ENCODE measurements at places on chromosomes 1 and 21.
A peak's percentile ranks its signal among the peaks of the same experiment; 100 is the strongest.

DNA sequence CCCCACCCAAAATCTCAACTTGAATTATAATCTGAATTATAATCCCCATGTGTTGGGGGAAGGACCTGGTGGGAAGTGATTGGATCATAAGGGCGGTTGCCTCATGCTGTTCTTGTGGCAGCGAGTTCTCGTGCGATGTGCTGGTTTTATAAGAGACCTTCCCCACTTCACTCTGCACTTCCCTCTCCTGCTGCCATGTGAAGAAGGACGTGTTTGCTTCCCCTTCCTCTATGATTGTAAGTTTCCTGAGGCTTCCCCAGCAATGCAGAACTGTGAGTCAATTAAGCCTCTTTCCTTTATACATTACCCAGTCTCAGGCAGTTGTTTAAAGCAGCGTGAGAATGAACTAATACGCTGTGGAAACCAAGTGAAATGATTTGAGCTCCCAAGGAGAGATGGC, 48.0 kb upstream of the SOD1 start:
- DNase-seq, result no peak

DNA sequence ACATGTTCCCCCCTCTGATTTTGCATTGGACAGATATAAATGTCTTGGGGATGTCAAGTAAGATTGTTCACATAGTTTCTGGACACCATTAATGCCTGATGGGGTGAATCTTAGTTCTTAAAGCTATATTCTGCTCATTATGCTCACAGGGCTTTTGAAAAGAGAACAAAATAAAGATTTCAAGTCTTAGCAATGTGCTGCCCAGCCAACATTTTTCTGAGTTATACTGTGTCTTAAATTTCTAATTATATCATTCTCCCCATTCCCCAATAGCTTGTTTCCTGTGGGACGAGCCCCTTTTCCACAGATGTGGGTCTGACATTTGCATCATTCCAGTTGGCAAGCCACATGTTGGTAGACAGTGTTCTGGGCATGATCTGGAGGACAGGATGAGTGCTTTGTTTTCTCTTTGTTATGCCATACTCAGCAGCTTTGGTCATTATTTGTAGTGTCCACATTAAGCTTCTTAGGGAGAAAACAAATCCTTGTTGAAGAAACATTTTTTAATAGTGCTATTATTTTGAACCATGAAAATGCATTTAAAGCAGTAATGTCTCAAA, 32.8 kb downstream of the MTARC1 start:
- DNase-seq, result no peak

GRCh38 chr21:41603476-41603875, 95.5 kb upstream of the TMPRSS2 start:
- no peak for DNase-seq

GRCh38 chr1:174916846-174917245, 82.9 kb upstream of the CACYBP start:
- DNase-seq, result no peak

GRCh38 chr21:37365517-37366481, 774 bp upstream of the DYRK1A start:
- DNase-seq, result no peak

DNA sequence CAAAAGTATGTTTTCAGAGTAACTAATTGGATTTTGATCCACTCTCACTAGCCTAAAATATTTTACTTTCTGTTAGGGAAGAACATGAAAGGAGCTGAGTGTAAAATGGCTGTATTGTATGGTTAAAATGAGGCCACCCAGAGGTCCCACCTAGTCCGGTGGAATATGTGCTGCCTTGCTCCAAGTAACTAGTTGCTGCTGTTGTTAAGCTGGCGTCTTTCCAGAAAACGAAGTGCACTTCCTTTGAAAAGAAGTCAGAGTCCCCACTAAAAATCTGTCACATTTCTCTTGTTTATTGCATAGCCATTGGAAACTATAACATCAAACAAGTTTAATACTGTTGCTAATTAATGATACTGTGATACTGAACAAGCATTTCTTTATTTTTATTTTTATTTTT, 3.2 kb downstream of the SLC25A33 start:
- no peak for DNase-seq

- DNase-seq, result no peak
These were observed 5.8 kb upstream of the CRABP2 start for GRCh38 chr1:156711011-156711817.

GRCh38 chr1:50251702-50252101, 143.0 kb downstream of the ELAVL4 start:
- DNase-seq, result no peak

DNA sequence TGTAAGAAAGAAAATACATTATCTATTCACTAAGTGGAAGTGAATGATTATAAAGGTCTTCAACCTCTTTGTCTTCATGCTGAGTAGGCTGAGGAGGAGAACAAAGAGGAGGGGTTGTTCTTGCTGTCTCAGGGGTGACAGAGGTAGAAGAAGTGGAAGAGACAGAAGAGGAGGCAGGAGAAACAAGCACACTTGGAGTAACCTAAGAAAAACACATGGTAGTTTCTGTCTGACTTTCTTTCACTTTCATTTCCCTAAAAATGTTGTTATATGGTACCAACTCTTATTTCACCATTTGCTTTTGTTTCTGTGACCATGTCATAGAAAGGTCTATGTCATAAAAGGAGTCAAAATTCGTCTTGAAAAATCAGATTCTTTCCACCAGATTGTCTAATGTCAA, 696.6 kb upstream of the BRINP3 start:
- no peak for DNase-seq

DNA sequence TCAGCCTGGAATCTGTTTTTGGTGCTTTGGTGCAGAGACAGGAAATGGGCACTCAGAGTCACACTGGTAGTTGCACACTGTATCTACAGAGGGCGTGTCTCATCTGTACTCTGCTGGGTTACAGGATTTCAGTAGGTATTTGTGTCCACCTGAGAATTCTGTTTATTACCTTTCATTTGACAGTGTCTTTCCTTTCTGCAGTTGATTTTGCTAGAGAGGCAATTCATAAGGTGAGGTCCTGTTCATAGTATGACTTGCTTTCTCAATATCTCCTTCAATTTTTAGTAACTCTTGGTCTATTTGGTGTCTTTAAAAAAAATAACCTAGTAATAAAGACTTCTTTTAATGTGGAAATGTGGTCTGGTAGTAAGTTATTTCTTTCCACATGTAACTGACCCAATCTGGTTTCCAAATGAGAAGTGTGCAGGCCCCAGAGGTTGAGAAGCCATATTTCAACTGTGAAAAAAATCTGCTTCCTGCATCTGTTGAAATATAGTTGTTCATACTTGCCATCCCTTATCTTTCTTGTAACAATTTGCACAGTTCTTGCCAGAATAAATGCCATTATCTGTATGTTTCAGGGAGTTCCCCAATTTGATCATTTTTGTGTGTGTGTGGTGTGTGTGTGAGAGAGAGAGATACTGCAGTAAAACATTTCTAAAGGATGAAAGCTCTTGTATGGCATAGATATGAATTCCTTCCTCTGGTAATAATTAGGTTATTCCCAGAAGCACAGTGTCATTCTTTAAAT, 78.4 kb upstream of the DNAJC6 start:
- DNase-seq, result no peak

- no peak for DNase-seq
These were observed 129.3 kb downstream of the CNIH3 start for GRCh38 chr1:224745394-224745793.

DNA sequence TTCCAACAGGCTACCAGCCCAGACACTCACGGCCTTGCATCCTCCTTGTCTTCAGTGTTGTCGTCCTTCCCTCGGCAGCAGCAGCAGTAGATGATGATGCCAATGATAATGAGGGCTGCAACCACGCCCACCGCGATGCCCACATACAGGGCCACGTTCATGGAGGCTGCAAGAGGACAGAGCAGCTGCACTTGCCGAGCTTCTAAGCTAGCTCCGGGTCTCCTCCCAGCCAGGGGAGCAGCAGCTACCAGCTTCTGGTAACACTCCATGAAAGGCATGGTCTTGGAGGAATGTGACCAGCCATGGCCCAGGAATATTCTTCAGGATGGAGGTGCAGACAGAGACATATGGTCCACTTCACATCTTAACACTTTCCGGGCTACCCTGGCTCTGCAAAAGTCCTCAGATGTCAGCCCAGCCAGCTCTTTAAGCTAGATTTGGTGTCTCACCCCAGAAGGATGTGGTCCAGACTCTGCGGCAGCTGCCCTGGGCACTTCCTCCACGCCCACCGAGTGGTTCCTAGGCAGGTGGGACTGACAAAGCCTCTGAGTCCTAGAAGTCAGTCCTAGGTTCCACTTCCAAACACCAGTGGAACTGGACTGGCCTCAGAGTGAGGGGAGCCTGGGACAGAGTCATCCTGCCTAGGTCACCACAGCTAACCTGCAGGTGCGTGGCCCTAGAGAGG, 35.1 kb downstream of the GPA33 start:
- DNase-seq, result no peak

DNA sequence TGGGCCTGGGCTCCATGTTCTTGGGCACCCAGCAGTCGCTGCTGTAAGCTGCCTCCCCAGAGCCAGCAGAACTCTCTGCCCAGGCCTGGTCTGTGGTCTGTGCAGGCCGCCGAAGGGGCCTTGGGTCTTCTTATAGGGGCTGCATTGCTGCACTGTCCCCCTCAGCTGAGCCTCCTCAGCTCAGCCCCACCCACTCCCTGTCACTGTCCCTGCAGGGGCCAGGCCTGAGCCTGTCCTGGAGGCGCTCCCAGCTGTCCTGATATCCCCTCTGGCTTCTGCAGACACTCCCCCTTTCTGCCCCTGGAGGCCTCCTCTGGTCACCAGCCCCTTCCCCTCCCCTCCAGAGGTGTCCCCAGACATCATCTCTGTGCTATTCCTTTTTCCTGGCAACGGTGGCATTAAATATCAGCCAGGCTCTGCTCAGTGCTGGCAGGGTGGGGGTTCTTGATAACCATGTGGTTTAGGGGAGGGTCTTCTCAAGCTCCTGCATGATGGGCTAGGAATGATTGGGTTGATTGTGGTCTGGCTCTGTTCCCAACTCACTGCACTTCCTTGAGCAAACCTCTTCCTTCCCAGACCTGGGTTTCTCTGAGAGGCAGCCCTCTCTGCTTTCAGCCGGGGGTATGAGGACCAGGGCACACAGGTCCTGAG, 3.7 kb upstream of the FOXO6 start:
- DNase-seq, result no peak

GRCh38 chr1:49240709-49241221, 464.1 kb upstream of the BEND5 start:
- DNase-seq, result no peak

DNA sequence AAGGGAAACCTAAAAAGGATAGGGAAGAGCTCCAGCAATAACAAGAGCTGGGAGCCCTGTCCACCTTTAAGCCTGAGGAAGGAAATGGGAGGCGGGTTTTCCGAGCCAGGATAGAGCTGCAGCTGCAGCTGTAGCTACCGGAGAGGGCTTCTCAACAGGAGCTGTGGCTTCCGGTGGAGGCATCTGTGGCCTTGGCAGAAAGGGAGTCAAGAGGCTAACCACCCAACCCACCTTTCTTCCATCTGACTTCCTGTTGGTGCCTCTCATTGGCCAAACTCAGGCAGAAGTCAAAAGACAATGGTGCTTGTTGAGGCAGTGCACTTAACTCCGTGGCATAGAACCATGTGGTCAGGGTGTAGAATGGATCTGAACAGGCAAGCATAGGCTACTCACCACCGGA, 313.1 kb upstream of the DAB1 start:
- no peak for DNase-seq

- peak; percentile 30 for DNase-seq
These were observed 2.0 kb downstream of the CAMK2N1 start for GRCh38 chr1:20483833-20484518.

DNA sequence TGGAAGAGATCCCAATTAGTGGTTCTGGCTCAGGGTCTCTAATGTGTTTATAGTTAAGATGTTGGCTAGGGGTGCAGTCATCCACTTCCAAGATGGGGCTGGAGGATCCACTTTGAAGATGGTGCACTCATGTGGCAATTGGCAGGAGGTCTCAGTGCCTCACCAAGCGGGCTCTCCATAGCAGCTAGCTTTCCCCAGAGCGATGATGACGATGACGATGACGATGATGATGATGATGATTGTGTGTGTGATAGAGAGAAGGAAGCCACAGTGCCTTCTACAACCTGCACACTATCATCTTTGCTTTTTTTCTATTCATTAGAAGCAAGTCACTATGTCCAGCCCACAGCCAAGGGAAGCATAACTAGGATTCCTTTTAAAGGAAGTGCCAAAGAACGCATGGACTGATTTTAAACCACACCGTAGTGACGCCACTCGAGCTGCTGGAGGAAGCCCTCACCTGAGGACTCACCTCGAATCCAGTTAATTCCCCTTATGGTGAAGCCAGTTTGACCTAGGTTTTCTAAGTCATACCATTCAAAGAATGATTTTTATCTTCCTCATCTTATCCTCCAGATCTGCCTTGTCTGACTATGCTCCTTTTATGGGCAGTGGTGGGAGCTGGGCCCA, 49.4 kb downstream of the SRRM1 start:
- no peak for DNase-seq

DNA sequence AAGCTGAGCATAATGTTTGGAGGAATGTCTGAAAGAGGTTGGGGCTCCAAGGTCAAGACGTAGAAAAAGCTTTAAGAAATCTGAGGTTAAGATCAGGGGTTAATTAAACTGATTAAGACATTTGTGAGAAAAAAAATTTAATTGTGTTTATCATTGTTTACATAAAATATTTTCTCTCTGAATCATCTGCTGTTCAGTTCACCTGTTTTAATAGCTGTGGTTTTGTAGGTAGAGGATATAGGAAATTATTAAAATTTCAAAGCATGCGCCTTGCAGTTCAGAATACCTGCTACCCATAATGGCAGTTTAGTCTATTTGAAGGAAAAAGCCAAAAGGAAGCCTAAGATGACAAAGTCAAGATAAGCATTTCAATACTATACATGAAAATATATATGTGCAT, 153.2 kb downstream of the SPATA46 start:
- DNase-seq, result no peak

DNA sequence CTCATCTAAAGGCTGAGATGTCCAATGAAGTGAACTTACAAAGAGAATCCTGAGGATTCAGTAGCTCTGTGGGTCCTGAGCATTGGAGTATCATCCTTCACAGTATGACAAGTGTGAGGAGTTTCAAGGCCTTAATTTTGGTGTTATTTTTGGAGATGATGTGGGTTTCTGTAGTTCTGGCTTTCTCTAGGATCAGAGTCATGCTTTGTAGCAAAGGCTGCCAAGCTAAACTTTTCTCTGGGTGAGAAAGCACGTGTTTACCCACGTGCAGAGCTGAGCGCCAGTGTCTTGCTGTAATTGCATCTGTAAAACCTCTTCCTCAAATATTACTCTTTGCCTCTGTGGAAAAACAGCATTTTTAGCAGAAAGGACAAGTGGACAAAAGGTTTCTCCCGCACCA, 387.8 kb upstream of the LYPLAL1 start:
- no peak for DNase-seq

DNA sequence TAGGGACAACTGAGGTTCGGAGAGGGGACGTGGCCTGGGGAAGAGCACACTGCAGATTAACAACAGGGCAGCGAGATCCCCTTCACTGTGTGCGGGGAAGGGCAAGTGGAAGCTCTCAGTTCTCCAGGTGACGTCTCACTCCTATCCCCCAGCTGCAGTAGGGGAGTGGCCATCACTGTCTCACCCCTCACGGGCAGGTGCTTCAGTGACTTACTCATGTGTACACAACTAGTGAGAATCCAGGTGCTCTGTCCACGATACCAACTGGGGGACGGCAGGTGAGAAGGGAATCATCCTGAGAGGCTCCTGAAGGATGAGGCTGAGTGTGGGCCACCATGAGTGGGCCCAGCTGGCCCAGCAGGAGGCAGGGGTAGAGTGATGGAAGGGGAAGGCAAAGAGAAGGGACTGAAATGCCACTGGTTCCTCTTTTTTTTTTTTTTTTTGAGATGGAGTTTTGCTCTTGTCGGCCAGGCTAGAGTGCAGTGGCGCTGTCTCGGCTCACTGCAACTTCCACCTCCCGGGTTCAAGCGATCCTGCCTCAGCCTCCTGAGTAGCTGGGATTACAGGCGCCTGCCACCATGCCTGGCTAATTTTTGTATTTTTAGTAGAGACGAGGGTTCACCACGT, 25.9 kb downstream of the RHBG start:
- DNase-seq, result no peak
